Endodermal cell (in vitro differentiated cells): ENCODE measurements at places on chromosomes 7 and 10. TPM values are rescaled to one million over a fixed set of nuclear protein-coding genes. Genes with fewer than 3 reads are reported as not detected.

The HECW1 gene
- total RNA-seq, result 12.0 to 15.7 TPM (median 15.4 TPM) in 3 replicates

The DDX50 gene
- 42.9 to 104 TPM (median 46.5 TPM) in 3 replicates for total RNA-seq

The PBLD gene
- total RNA-seq, result 4.3 to 5.3 TPM (median 4.4 TPM) in 3 replicates

The TMEM270 gene
- total RNA-seq, result not detected in 2 replicates

The ZNF487 gene
- total RNA-seq, result 5.5 to 6.6 TPM (median 5.6 TPM) in 3 replicates
